ENCODE measurements at places on chromosomes 7 and 10. TPM values are rescaled to one million over a fixed set of nuclear protein-coding genes. Genes with fewer than 3 reads are reported as not detected.
A peak's percentile ranks its signal among the peaks of the same experiment; 100 is the strongest.

The DUS4L gene
- 11.8 TPM for total RNA-seq

The ZNF679 gene
- not detected for total RNA-seq

The ZNF736 gene
- total RNA-seq = 23.6 TPM

The GFRA1 gene
- not detected for total RNA-seq

DNA sequence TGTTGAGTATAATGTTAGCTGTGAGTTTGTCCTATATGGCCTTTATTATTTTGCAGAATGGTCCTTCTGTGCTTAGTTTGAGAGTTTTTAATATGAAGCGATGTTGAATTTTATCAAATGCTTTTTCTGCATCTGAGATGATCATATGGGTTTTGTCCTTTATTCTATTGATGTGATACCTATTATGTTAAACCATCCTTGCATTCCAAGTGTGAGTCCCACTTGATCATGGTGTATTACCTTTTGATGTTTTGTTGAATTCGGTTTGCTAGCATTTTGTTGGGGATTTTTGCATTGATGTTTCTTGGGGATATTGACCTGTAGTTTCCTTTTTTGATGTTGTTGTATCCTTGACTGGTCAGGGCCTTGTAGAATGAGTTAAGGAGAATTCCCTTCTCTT, 166.4 kb downstream of the MLLT10 start:
- DNase-seq = no peak

- no peak for DNase-seq
Measured at GRCh38 chr7:42212541-42213090, 24.4 kb downstream of the GLI3 start.

GRCh38 chr7:98930921-98931320, 52.6 kb downstream of the TRRAP start:
- DNase-seq = peak; percentile 52

Measured in activated CD4-positive, alpha-beta memory T cell treated with anti-CD3 and anti-CD28 coated beads for 36 hours (primary cell).